Heart right ventricle (tissue), 16 donors: ENCODE measurements at places on chromosomes 3 and 15. TPM values are rescaled to one million over a fixed set of nuclear protein-coding genes. Genes with fewer than 3 reads are reported as not detected.

- no peaks in the 10 kb centered on the region for H3K27me3 ChIP-seq
- H3K36me3 ChIP-seq, result peaks cover 50% of the 10 kb centered on the region
- H3K4me3 ChIP-seq, result no peak overlapping the region
- DNase-seq, result no peak
Measured at GRCh38 chr3:128745742-128746141, 19.8 kb downstream of the RAB7A start.

Gene CFAP161
- total RNA-seq, result 1.0 TPM

Gene MTFMT
- 18.1 TPM for total RNA-seq

Gene NTRK3
- total RNA-seq, result 2.4 TPM
